ENCODE measurements at places on chromosomes 6 and 20.

DNA sequence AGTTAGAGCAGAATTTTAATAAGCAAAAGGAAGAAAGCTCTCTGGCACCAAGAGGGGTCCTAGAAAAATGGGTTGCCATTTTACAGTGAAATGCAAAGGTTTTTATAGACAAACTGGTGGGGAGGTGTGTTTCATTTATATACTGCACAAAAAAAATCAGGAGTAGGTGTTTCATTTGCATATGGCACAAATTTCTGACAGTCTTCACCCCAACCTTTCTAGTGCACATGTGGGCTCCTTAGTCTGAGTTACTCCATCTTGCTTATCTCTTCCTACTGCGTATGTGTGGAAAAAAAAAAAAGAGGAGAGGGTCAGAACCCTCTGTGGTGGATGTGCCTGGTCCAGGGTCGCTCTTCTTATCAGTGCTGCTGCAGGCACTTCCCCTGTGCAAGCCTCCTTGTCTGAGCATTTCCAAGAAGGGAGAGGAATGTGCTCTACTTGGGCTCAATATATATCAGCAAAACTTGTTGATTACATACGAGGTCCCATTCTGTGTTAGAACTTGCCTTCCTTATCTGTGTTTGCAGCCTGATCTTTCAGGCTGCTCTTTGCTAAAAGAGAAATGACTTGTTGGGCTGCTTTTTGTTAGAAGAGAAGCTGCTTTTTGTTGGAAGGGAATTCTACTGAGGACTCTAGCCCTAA lies 59.0 kb upstream of the MRAP2 start:
- no peak for DNase-seq

- no peak for DNase-seq
Measured at GRCh38 chr6:161353208-161353613, 79.3 kb upstream of the AGPAT4 start.

DNA sequence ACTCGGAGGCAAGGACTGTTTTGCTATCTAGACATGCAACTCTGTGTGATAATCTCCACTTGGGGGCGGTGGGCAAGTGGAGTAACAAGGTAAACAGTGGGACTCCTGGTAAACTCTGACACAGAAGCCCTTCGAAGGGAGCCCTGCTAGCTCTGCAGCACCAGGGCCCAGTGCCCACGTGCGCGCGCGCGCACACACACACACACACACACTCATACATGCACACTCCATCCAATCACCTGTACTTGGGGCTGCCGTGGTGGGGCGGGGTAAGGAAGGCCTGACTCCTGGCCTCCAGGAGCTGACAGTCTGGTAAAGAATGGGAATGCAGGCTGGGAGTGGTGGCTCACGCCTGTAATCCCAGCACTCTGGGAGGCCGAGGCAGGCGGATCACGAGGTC lies 36.4 kb downstream of the TAF4 start:
- no peak for DNase-seq

DNA sequence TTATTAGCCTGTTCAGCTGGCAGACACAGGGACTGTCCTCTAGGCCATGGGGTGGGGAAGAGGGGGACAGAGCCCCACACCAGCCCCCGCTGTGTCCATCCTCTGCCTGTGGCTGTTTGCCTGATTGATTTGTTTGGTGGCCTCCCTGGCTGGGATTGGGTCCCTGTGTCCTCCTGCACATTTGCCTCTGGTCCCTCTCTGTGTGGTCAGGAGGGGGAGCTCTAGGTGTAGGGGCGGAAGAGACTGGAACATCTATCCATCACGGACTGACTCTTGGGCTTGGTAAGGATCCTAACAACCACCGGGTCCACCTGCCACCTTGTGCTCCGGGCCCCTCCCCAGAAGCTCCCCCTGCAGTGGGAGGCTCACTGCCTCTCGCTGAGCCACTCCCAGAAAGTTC lies 38.4 kb upstream of the CCDC167 start:
- no peak for DNase-seq

- no peak for DNase-seq
Measured at GRCh38 chr6:155177363-155177961, 86.4 kb upstream of the CLDN20 start.

Data from retinal pigment epithelial cell (primary cell).